Activated T-helper 9 cell treated with anti-CD3 and anti-CD28 coated beads, Interleukin-2, amount 50 U/mL, for 16 hours (primary cell): ENCODE measurements at places on chromosomes 4 and X.

DNA sequence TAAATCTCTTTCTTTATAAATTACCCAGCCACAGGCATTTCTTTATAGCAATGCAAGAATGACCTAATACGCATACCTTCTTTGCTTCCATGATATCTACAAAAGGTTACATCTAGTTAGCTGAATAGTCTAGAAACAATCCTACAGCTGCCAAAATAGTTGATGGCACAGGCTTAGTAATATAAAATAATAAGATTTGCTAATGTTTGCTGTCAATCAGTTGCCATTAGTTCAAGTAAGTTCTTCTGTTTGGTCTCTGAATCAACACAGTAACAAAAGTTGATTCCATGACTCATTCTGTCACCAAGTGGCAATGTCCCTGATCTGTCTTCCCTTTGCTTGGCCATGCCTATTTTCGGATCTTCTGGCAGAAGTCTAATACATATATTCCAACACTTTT is 470.2 kb downstream of the SPRY1 start:
- no peak for DNase-seq

DNA sequence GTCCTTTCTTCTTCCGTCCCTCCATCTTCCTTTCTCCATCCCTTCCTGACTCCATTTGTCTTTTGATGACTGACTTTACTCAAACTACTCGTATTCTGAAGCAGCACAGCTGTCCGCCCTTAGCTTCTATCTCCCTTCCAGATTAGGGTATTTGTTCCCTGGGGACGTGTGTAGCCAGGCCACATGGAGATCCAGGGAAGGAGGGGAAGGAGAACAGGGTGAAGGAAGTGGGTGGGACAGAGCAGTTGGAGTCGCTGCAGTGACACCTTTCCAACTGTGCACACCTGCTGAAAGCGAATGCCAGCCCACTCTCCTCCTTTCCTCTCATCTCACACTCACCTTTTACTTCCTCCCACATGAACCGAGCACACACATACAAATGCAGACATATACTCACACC is 323.8 kb downstream of the DCTD start:
- no peak for DNase-seq

DNA sequence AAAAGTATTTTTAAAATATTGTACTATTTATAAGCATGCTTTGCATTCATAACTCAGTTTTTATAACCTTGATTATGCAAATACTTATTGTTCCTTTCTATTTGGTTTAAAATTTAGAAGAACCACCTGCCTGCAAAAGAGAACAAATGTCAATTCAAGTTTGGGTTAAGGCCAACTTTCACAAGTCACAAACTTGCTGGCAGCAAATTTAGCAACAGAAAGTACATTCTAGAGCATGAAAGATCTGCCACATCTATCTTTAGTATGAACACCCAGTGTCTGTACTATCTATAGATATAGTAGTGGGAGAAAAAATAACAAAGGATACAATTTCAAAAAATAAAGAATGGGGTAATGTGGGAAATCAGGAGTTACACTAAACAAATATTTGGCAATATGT is 1014.2 kb downstream of the C4orf33 start:
- DNase-seq, result no peak

- no peak for DNase-seq
These were observed 1418.0 kb downstream of the STIM2 start for GRCh38 chr4:28278676-28279075.
